Activated naive CD4-positive, alpha-beta T cell treated with Interleukin-2 at 50 U/mL for 16 hours (primary cell): ENCODE measurements at places on chromosomes 13 and 19.

DNA sequence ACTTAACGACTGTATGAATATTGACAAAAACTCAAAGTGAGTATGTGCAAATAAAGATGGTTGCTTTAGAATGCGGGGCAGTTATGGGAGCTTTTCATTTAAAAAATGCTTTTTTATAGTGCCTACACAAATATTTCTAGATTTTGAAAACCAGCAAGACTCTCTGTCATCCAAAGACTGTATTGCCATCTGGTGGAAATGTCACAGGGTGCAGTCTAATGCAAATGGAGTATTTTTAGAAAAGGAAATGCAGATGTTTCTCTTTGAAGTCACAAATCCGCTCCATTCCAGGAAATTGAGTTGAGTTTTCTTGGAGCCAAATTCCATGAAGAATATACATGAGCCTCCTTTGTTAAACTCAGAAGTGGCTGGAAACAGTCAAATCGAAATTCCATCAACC lies 2.3 kb upstream of the C1QTNF9B start:
- peak; percentile 38 for DNase-seq

- no peak for DNase-seq
Observed at GRCh38 chr13:28741084-28741491, 22.3 kb upstream of the SLC46A3 start.

DNA sequence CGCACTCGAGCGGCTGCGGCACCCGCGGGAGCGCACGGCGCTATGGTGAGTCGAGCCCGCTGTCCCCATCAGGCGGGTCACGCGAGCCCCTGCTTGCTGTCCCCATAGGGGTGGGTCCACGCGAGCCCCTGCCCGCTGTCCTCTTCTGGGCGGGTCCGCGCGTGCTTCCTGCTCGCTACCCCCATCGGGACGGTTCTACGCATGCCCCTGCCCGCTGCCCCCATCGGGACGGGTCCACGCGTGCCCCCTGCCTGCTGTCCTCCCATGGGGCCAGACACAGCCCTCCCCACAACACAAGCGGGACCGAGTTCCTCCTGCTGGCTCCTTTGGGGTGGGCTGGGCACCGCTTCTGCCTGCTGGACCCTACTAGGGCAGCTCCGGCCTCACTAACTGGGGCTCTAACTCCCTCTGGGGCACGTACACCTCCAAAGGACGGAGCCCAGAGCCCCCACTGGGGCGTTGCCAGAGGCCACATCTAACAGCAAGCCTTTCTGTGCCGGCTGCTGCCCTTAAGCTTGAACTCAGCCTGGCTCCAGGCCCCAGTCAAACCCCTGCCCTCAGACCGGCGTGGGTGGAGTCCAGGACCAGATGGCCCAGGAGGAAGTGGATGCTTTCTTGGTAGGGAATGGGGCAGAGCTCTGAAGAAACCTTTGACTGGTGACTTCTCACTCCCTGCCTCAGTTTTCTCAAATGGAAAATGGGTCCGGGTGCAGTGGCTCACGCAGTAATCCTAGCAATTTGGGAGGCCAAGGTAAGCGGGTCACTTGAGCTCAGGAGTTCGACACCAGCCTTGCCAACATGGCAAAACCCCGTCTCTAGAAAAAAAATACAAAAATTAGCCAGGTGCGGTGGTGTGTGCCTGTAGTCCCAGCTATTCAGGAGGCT lies 722 bp downstream of the COLGALT1 start:
- peak; percentile 50 for DNase-seq

DNA sequence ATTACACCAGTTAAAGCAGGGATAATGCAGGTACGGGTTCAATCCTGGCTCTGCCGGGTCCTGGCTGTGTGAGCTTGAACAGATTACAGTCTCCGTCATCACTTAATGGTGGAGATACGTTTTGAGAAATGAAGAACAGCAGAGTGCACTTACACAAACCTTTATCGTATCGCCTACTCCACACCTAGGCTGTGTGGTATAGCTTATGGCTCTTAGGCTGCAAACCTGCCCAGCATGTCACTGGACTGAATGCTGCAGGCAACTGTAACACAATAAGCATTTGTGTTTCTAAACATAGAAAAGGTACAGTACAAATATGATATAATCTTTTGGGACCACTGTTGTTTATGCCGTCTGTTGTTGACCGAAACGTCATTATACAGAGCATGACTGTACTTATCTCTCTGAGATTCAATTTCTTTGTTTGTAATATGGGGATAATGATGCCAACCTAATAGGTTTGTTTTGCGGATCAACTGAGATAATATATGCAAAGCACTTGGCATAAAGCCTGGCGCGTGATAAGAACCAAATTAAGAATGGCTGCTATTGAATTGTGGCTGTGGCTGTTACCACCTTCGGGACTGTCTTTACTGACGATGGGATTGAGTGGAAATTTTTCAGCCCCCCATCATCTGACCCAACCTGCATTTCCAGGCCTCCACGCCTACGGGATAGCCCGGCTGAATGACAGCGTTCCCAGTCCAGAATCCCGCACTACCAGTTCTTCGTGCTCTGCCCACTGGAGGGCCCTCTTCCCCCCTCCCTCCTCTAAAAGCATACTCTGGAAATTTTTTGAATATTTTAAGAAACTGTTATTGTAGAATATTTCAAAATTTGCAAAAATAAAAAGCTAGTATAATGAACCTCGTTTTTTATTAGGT lies 11.2 kb downstream of the KRTDAP start:
- DNase-seq = no peak

GRCh38 chr19:3778104-3778867 lies 6.3 kb upstream of the RAX2 start:
- no peak for DNase-seq

DNA sequence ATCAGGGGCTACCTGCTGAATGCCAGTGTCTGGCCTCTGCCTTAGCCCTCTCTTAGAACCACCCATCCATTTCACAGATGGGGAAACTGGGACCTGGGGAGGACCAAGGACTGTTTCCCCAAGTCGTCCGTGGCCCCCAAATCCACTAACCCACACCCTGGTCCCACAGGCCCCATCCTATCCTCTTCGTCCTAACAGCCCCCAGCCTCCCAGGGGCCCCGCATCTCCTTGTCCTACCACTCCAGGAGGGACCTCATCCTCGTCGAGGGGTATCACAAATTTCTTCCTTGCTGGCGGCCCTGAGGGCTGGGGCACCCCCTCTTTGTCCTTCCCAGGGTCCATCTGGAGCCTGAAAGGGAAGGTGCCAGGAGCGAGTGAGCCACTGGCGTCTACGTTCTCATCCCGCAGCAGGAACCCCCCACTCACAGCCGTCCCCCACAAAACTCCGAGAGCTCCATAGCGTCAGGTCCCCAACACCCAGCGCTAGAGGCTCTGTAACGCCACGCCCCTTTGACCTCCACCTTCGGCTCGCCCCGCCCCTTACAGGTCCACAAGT lies 606 bp downstream of the ERCC1 start:
- DNase-seq = no peak

- DNase-seq = no peak
Observed at GRCh38 chr13:110471156-110471832, 90.2 kb downstream of the RAB20 start.

GRCh38 chr13:99374169-99374991 lies 67.2 kb upstream of the GPR183 start:
- DNase-seq = no peak

DNA sequence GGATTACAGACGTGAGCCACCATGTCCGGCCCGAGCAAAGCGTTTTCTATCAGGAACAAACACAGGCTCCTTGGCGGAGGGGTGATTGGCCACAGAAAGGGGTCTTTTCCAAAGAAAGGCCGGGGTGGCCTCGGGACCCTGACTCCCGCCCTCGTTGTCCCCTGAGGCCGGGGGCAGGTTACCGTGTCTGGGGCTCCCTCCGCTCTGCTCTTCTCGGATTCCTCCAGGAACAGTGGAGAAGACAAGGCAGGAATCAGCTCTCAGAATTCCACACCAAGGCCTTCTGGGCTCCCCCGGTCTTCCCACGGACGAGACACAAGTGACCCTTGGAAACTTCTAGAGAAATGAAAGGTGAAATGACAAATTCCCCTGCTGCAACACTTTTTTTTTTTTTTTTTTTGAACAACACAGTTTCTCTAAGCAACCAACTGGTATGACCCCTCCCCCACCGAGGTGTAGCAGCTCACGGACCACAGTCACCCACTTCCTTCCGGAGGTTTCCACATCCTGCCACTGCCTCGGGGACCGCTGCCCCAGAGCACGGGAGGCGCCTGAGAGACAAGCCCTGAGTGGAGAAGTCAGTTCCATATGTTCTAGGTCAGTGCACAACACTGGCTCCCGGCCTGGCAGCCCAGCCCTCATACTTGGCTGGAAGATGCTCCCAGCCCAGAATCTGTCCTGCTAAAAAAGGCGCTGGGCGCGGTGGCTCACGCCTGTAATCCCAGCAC lies 11.0 kb downstream of the MOB3A start:
- peak; percentile 93 for DNase-seq

DNA sequence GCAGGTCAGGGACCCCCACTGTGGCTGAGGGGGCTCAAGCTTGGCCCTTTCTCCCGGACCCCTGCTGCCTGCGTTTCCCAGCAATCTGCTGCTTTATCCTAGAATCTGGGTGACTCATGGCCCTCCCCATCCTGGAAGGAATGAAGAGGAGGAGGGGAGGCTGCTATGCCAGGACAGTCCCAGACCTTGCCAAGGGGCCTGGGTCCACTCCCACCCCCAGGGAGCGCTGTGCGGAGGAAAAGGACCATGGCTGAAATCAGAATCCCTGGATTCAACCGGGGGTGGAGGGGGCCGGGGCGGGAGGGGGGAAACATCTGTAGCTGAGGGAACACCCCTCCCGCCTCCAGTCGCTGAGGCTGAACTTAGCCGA lies 20.5 kb downstream of the ZNF114 start:
- no peak for DNase-seq
